ENCODE measurements at places on chromosomes 3 and 15.
A peak's percentile ranks its signal among the peaks of the same experiment; 100 is the strongest.

DNA sequence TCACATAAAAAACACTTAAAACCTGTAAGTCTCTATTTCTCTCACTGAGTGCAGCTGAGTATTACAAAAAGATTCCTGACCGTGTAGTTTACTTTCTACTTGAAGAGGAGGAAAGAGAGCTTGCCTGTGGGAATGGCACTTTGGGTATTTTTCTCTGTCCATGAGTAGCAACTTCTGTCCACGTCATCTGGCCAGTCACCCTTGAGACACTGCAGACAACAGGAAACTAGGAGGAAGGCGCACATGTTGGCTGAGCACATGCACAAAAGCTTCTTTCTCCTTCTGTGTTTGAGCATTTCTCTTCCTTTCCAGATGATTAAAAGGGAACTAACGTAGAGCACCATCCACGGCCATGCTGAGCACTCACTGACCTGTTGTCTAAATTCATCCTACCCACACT, 19.7 kb downstream of the STARD5 start:
- no peak for DNase-seq

GRCh38 chr15:33912326-33912725, 56.0 kb upstream of the CHRM5 start:
- DNase-seq, result no peak

DNA sequence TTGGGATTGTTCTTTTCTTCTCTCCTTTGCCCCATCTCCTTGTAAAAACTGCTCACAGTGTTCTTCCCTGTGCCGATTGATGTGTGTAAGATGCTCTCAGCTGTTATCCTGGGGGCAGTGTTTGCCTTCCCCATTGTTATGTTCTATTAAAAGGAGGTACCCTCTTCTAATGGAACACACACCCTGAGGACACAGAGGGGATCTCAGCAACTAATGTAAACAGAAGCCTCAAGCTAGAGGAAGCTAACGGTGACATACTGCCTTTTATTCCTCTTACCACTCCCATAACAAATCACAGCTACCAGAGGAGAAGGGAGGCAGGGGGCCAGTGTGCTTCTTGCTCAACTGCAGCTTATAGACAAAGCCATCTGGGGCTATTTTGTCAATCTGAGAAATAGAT, 2.2 kb downstream of the TAGLN3 start:
- DNase-seq, result no peak

GRCh38 chr3:142645236-142645793, 49.1 kb downstream of the PLS1 start:
- no peak for DNase-seq

- no peak for DNase-seq
Measured at GRCh38 chr15:86322629-86323028, 243.0 kb downstream of the AGBL1 start.

- no peak for DNase-seq
Measured at GRCh38 chr15:60116456-60117089, 112.5 kb downstream of the FOXB1 start.

DNA sequence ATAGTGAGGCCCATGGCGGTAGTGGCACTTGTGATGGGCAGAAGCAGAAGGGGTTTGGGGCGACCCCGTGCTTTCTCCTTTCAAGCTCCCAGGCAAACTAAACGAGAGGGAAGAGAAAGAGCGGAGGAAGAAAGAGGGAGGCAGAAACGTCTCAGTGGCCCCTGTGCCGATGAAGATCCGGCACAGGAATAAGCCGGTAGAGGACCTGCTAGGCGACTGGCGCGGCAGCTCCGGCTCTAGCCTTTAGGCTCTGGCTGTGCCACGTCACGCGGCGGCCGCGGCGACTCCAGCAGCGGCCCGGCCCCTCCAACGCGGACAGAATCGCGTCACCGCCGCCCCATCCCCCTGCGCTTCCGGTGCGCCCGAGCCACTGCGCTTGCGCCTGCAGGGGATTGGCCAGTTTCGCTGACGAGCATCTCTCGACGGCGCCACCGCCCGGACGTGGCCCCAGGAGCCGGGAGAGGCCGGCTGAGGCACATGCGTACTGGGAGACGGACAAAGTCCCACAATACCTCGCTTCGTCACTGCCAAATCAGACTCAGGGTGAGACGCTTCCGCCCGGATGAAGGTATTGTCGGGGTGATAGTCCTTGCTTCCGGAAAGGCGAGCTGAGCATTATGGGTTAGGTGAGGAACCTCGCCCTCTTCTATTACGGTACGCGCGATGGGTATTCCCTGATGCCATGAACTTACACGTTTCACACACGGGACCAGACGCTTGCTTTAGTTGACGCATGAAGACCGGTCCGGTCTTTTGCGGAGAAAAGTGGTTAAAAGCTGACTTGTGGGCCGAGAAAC, at the start of gene ARF4:
ARF4 (minus strand) TSS at position 218 of the 797 bp plus-strand sequence; CDS start at position 14, 204 bp downstream.
- DNase-seq, result peak; percentile 99

- DNase-seq, result no peak
Measured at GRCh38 chr3:126847061-126847460, 135.9 kb upstream of the PLXNA1 start.

DNA sequence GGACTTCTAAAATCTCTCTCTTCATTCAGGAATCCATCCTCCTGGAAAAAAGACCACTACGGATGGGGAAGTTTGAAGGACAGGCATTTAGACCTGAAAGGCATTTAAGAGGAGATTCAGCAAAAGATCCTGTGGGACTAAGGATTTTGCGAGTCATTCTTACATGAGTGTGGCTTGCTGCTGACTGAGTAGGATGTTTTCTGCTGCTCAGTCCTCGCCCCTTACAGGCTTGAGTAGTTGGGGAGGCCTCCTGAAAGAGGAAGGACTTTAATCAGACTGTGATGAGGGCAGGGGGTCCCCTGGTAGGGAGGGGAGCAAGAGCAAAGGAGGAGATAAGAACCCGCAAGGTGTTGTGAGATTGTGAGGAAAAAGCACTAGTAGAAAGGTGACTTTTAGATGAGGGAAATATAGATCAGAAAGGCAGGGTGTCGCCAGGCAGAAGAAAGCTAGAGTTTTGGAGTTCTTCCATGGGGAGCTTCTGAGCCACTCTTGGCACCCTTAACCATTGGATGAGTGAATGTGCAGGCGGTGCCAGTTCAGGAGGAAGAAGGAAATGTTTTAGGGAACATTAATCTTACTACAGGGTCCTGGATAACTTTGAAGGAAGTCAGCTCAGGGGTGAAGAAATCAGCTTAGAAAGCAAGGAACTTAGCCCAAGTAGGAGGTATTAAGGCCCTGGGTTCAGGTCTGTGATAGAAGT, 171.1 kb downstream of the RORA start:
- DNase-seq, result no peak

DNA sequence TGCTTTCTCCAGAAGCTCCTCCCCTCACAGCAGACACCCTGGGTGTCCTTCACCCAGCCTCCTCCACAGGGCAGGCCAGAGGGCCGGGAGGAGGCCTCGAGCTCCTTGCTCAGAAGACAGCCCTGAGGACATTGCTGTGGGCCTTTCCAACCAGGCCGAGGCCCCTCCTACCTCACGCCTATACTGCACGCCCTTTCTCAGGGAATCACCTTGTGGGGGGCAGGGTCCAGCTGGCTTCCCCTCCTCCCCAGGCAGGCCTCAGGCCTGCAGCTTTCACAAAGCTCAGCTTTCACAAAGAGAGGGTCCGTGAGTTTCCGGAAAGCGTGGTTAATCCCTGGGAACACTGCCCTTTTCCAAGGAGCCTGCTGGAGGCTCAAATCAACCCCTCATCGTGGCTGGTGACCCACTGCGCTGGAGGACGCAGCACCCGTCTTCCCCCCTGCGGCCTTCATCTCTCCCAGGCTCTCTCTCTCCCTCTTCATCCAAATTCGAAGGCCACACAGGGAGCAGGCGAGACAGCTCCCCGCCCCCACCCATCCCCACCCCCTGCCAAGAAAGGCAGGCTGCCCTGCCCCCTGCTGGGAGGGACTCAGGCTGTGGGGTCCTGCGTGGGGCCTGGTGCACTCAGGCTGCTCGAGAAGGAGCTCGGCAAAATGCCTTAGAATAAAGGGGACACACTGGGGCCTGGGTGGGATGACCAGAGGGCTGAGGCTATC, 79.4 kb downstream of the OCA2 start:
- no peak for DNase-seq

DNA sequence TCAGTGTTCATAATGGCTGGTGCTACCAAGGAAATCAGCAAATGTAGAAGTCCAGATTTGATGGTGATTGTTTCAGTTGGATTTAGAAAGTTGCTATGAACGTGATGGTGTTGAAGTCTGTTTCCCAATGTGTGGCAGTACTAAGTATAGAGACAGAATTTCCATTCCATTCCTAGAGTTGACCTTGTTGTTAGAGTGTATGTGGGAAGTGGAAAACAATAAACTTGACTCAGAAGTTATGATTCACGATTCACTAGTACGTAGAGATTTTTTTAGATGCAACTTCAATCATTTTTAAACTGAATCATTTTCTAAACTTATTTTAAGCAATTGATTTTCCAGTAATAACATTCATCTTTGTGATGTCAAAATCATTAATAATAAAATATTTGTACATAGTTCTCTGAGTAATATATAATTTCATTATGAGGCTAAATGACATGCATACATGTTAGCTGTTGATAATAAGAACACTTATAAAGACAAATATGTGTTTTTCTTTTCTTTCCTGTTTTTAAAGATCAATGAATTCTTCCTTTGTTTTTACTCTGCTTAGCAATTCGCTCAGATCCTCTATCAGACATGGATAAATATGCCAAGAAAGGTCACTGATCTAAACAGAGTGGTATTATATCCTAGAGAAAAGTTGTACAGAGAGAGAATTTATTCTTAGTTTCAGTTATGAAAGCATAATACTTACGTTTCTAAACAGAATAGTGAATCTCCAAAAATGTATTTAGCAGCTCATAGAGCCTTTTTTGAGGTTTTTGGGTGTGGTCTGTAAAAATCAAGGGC, 108.8 kb upstream of the GPR149 start:
- no peak for DNase-seq

- DNase-seq, result no peak
Measured at GRCh38 chr3:23405081-23405480, 202.0 kb downstream of the UBE2E2 start.

DNA sequence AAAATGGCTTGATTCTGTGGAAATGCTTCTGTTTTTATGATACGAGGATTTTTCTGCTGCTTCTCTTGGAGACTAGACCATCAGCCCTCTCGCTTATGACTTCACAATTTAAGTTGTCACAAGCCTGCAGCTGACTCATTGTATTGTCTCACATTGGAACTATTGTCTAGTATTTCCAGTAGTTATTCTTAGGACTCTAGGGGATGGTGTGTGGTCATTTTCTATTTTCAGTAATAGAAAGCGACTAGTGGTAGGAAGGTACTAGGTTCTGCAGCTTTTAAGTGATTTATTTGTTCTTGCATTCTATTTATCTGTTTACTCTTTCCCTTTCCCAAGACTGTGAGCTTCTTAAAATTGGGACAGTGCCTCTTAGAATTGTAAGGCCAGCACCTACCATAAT, 66.3 kb upstream of the CRTC3 start:
- no peak for DNase-seq

DNA sequence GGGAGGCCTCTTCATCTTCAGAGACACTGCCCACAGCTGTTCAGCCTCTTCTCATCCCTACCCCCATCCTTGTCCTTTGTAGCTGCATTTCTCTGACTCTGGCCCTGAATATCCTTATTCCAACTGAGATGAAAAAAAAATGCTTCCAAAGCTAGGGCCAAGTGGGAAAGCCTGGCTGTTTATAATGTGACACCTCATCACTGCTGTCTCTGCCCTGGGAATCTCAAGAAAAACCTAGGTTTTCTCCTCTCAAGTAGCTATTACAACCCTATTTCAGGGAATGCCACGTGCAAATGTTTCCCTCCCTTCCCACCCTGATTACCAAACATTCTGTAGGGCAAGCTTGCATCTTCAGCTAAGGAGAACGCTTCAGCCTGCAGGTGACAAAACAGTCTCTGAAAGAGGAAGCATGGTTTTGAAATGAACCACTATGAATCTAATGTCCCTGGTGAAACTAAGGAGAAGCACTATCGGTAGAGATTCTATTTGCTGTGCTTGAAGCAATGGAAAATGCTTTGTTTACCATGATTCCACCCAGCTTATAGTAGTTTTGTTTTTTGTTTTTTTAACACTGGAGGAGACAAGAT, 65.4 kb downstream of the USF3 start:
- no peak for DNase-seq

DNA sequence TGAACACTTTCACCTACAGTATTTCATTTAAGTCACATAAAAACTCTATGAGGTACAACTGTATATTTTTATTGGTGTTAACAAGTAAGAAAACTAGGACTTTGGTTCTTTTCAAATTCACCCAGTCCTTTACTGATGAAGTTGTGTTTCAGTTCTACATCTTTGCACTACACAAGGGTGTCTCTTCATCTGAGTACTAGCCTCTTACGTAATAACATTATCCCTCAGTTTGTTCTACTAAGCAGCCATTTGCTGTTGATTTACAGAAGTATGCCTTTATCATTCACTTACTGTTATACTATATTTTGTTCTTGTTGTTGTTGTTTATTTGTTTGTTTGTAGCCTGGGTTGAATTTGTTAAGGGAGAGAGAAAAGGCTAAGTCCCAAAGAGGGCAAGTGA, 311.9 kb downstream of the PLOD2 start:
- DNase-seq, result no peak

GRCh38 chr3:87674397-87675161, 384.2 kb downstream of the CGGBP1 start:
- DNase-seq, result no peak

DNA sequence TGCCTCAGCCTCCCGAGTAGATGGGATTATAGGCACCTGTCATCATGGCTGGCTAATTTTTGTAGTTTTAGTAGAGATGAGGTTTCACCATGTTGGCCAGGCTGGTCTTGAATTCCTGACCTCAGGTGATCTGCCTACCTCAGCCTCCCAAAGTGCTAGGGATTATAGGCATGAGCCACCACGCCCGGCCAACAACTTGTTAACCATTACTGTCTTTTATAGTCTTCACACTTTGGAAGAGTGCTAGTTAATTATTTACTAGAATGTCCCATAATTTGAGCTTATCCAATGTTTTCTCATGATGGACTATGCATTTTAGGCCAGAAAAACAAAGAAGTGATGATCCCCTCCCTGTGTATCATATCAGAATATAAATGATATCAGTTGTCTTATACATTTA, 288.6 kb upstream of the CBLB start:
- DNase-seq, result no peak

DNA sequence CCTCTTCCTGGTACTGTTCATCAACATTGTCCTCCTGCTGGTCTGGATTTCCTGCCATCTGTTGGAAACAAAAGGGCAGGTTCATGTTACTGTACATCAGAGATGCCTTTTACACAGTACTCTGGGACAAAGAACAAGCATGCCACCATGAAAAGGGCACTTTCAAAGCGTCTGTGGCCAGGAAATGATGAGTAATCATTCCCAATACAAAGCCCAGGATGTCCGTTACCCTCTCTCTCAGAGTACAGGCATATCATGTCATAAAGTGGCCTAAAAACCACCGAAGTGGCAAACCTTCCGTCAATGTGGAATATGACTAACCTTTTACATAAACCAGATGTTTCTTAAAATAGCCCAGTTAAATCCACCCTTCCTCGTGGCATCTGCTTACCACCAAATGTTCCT, 71.2 kb downstream of the GOLIM4 start:
- DNase-seq, result no peak

- DNase-seq, result no peak
Measured at GRCh38 chr3:12296511-12296910, 7.6 kb downstream of the PPARG start.

GRCh38 chr15:90306560-90306959, 41.1 kb downstream of the NGRN start:
- DNase-seq, result peak; percentile 13
